ENCODE measurements at places on chromosomes 1 and 21.
A peak's percentile ranks its signal among the peaks of the same experiment; 100 is the strongest.

GRCh38 chr1:222124602-222125001, 382.7 kb upstream of the DUSP10 start:
- no peak for DNase-seq

GRCh38 chr21:45324489-45325205, 37.0 kb upstream of the POFUT2 start:
- DNase-seq: peak; percentile 61

DNA sequence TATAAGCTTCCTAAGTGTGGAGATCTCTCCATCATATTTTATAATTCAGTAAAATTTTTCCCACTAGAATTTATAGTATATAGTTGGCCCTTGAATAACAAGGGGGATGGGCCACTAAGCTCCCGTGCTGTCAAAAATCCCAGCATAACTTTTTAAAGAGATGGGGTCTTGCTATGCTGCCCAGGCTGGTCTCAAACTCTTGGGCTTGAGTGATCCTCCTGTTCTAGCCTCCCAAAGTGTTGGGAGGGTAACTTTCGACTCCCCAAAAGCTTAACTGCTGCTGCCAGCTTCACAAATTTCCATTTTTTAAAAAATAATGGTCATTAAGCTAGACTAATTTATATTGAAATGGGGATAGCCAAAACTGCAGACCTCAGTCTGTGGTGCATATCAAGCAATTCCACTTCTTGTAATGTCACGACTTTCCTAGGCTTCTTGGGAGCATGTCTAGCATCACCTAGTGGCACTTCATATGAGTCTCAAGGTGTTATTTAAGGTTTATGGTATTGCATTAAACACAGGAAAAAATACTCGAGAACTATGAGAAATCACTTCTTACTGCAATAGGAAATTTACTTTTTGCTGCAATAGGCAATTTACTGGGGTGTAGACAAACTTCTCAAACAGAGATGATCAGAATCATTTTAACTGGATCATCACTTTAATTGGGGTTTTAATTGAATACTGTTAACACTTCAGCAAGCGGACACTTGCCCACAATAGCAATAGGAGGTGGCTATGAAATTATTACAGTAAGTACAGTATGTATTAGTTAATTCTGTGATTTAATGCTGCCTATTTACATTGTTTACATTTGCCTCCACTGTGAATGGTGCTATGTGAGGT, 19.3 kb upstream of the ACTA1 start:
- no peak for DNase-seq

- DNase-seq: no peak
Observed at GRCh38 chr1:155188268-155188667, 14.6 kb downstream of the TRIM46 start.

Measured in SK-N-SH (cell line).